ENCODE measurements at places on chromosomes 7 and 10.

- H3K4me3 ChIP-seq = no peak overlapping the region
- no peak overlapping the region for H3K27ac ChIP-seq
- H3K36me3 ChIP-seq = no peaks in the 10 kb centered on the region
- H3K27me3 ChIP-seq = no peaks in the 10 kb centered on the region
- DNase-seq = no peak
Observed at GRCh38 chr7:43004082-43004481, 71.9 kb downstream of the MRPL32 start.

DNA sequence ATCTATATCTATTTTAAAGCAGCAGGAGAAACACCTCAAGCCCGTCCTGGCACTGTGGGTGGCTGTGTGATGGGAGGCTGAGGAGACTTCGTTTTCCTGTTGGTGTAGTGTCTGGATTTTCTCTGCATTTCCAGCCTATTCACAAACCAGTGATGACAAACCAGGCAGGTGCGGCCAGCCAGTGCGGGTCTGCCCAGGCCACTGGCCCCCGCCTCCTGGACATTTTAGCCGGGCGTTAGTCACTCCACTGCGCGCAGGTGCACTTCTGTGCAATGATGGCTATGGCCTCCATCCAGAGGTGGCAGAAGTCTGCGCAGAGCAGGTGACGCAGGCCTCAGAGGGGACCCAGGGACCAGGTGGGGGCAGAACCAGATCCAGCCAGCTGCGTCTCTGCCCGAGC is 64.9 kb upstream of the PITRM1 start:
- H3K4me3 ChIP-seq = no peak overlapping the region
- no peaks in the 10 kb centered on the region for H3K4me1 ChIP-seq
- H3K27me3 ChIP-seq = no peaks in the 10 kb centered on the region
- H3K36me3 ChIP-seq = no peaks in the 10 kb centered on the region
- DNase-seq = no peak

DNA sequence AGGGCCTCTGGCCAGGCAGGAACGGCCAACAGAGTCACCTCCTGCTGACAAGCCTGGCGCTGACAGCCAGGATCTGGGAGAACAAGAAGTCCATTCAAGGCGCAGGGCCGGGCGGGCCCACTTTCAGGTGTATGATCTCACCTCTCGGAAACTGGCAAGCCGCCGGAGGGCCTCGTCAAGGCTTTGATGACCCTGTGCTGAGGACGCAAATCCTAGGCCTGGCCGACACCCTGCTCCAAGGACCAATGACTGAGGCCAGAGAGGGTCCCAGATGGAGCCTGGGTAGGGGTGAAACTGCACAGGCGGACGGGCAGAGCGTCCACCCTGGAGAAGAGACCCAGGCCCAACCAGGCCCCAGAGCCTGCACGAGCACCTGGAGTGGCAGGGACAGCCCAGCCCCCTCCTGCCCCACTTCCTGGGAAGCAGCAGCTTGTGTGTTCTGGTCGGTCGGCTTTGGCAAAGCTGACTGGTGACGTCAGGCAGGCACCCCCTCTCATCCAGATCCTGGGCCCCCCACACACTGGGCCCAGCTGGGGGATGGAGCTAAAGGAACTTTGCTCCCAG is 30.6 kb downstream of the MYL10 start:
- peak overlapping the region; percentile 39 for H3K27ac ChIP-seq
- H3K27me3 ChIP-seq = no peaks in the 10 kb centered on the region
- peak; percentile 87 for DNase-seq
- peaks cover 36% of the 10 kb centered on the region for H3K4me1 ChIP-seq
- H3K36me3 ChIP-seq = no peaks in the 10 kb centered on the region
- H3K4me3 ChIP-seq = no peak overlapping the region

GRCh38 chr7:141702047-141702567 is at the start of gene DENND11:
Gene DENND11 (minus strand): TSS chr7:141702166. CDS start chr7:141702153, 13 bp downstream.
- peak within 1 kb of the TSS; percentile 54 for H3K27ac ChIP-seq
- no peak for DNase-seq
- H3K27me3 ChIP-seq = no peaks in the 10 kb centered on the region
- no peaks in the 10 kb centered on the region for H3K36me3 ChIP-seq

DNA sequence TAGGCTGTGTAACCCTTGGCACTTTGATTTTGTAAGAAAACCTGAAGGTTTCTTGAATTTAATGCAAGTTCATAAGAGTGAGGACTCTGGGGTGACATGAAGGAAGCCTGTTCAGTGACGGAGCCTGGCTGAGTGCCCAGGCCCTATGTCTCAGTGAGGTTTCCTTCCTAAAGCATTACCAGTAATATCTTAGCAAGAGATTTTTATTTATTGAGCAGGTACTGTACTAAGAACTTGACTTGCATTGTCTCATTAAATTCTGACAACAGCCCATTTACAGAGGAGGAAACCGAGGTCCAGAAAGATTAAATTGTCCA is 197.2 kb downstream of the HECW1 start:
- no peak for DNase-seq
- no peak overlapping the region for H3K4me3 ChIP-seq
- H3K4me1 ChIP-seq = no peaks in the 10 kb centered on the region
- no peaks in the 10 kb centered on the region for H3K36me3 ChIP-seq
- H3K27me3 ChIP-seq = no peaks in the 10 kb centered on the region
